NCI-H187 (cell line): ENCODE measurements at places on chromosomes 13 and 19.

GRCh38 chr19:41029524-41030432, 38.7 kb downstream of the CYP2B6 start:
- no peak for DNase-seq

DNA sequence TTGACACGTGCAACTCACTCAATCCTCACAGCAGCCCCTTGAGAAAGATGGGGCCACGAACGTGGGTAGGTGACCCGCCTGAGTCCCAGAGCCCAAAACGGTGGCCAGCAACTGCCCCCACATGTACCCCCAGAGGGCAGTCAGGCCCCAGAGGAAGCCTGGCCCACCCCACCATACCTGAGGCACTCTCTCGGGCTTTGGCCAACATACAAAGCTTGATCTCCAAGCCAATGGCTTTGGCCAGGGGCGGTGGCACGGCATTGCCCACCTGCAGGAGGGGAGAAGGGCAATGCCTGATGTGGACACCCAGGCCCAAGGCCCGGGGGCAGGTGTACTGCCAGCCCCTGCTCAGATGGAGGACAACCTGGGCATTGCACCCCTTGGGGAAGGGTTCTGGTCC, 14.3 kb upstream of the EIF3G start:
- no peak for DNase-seq

DNA sequence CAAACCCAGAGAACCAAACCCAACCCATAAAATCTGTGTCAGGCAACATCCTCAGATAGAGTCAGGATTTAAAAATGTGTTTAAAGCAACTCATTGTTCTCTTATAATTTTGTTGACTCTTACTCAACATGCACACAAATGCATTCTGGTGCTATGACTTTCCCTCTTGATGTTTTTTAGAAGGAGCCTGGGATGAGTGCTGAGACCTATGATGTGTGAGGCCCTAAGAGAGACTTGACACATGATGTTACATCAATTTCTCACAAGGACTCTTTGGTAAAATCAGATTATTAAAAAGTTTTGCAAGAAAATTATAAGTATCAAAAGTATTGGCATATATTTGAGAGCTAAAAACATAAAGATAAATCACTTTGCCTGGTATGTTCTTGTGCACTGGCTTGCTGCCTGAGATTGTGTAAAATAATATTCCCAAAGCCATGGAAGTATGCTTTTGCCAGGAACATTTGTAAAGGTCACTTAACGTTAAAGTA, 173.9 kb downstream of the DCLK1 start:
- DNase-seq = no peak

DNA sequence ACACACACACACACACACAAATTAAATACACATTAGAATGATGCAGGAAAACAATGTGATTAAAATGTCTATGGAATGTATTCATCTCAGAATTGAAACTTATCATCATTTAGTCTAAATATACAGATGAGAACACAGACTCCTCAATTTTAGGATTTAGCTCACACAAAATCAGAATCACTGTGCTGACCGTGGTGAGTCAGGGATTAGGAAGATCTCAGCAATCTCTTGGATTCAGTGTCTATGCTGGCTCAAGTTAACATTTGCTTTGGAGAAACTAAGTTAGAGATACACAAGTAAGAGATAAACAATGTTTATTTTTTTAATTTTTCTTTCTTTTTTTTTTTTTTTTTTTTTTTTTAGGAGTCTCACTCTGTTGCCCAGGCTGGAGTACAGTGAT, 323.6 kb downstream of the KLF12 start:
- no peak for DNase-seq

GRCh38 chr13:106232681-106233080, 302.8 kb downstream of the EFNB2 start:
- DNase-seq = no peak

DNA sequence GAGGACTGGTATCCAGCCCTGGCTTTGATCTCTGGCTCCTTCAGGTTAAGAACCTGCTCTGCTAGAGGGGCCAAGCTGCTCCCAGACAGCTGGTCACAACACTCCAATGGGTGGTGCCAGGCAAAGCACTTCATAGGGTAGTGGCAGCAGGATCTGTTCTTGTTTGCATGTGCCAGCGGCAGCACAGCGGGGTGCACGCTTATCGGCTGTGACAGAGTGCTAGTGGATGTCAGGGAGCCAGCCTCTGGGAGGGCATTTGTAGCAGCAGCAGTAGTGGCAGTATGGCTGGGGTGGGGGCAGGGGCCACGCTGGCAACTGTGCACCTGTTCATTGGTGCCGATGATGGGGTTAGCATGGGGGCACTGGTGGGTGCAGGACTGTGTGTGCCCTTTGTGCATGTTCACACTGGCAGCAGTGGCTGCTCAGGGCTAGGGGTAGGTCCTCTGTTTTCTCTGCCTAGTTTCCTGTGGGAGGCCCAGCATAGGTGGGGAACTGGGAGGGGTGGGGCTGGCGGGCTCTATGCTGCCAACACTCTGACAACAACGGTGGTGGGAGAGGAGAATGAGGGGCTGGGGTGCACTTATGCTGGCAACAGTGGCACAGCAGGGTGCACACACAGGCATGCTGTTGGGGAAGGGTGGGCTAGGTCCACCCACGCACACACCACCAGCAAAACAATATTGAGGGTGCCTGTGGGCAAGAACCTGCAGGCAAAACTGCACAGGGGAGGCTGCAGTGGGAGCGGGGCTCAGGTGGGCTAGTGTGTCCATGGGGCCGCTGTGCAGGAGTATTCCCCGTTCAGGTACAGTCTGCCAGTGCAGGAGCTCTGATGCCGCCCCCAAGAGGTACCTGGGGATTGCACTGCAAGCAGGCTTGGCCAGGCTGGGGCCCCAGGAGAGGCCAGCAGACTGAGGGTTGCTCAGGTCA, 19.3 kb downstream of the AP1M1 start:
- no peak for DNase-seq

GRCh38 chr13:105904034-105904742, 631.3 kb downstream of the EFNB2 start:
- no peak for DNase-seq

GRCh38 chr19:51733742-51734522, 10.1 kb upstream of the HAS1 start:
- DNase-seq = no peak

- no peak for DNase-seq
These were observed 2.1 kb downstream of the EDNRB start for GRCh38 chr13:77916488-77916887.

- no peak for DNase-seq
These were observed 431.2 kb downstream of the FOXO1 start for GRCh38 chr13:40235160-40235796.

DNA sequence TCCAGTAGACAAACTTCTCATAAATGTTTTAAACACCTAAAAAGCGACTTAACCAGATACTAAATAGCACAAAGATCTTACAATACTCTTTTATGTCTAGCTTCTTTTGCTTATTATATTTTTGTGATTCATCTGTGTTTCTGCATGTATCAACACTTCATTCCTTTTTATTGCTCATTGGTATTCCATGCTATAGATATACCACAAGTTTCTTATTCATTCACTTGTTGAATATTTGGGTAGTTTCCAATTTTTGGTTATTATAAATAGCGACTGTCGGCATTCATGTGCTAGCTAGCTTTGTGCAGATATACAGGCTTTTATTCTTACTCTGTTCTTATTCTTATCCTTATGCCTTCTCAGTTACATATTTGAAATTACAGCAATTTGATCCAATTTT, 50.0 kb upstream of the RGCC start:
- DNase-seq = no peak

DNA sequence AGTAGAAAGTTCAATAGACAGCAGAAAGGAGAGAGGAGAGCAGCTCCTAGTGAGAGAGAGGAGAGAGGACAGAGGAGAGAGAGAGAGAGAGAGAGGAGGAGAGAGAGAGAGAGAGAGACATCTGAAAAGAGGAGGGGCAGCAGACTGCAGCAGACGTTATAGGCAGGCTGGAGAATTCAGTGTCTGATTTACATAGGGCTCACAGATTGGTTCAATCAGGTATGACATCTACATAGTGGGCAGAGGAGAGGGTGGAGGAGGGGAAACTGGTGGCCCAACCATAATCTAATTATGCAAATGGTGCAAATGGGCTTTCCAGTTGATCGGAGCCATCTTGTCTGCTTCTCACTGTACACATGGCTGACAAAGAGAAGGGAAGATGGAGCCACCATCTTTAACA, 221.3 kb upstream of the TRPC4 start:
- no peak for DNase-seq

GRCh38 chr19:38527466-38528136, 90.2 kb downstream of the MAP4K1 start:
- no peak for DNase-seq

DNA sequence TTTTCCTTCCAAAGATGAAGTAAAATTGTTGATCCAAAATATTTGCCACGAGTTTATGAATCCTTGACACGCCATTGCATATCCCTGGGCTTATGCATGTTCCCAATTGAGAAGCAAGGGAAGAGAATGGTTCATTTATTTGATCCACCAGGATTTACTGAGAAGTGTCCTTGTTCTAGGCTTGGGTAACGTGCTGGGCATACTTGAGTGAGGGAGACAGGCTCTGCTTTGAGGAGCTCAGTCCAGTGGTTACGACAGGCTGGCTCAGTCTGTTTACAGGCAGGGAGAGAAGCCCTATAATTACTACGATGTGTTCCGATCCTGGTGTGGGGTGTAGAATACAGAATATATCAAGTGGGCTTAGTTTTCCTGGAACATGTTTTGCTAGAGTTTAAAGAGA, 6.3 kb upstream of the PNMA8C start:
- DNase-seq = no peak

GRCh38 chr19:42512130-42512636, 16.1 kb downstream of the CEACAM1 start:
- DNase-seq = no peak

- no peak for DNase-seq
These were observed 14.4 kb upstream of the ZNF442 start for GRCh38 chr19:12379732-12380443.
